OCI-LY7 (cell line): ENCODE measurements at places on chromosomes 2 and 18.

- no peak for DNase-seq
Observed at GRCh38 chr18:75588412-75588811, 160.9 kb upstream of the SMIM21 start.

DNA sequence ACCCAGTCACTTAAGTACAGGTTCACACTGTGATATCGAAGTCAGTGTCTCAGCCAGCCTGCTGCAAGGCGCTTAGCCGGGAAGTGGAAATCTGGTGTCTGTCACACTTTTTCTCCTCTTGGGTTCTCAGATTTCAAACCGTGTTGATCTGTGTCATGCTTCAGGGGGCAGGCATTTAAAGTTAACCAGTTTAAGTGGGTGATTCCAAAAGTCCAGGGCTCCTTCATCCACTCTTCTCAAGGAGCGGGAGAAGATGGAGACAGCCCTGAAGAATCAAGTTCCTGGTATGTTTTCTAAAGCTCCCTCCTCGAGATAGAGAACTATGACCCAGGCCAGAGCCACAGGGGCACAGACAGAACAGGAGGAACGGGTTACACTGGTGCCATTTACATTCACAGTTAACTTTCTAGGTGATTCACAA, 331.7 kb downstream of the GBX2 start:
- DNase-seq: no peak

GRCh38 chr2:27134781-27135477, 493 bp upstream of the PREB start:
- no peak for DNase-seq

DNA sequence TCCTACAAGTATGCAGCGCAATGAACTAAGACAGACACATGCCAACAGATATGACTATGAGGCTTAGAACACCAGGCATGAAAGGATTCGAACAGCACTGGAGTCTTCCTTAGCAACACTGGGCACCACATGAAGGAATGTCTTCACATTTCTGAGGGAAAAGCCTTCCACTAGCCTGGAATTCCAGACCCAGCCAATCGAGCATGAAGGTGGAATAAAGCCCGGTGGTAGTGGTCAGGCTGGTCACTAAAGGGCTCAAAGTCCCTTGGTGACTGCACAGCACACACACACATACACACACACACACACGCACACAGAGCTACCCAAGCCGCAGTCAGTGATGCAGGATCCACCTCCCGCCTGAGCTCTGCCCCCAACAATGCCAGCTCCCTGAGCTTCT, 19.7 kb upstream of the SFXN5 start:
- DNase-seq: no peak

- no peak for DNase-seq
Observed at GRCh38 chr2:11795590-11795989, 49.2 kb downstream of the LPIN1 start.
